ENCODE measurements at places on chromosomes 7 and 10. TPM values are rescaled to one million over a fixed set of nuclear protein-coding genes. Genes with fewer than 3 reads are reported as not detected.

- no peaks in the 10 kb centered on the region for H3K36me3 ChIP-seq
- no peak overlapping the region for H3K4me3 ChIP-seq
- no peaks in the 10 kb centered on the region for H3K27me3 ChIP-seq
- DNase-seq, result no peak
Measured at GRCh38 chr7:8411103-8411502, 22.3 kb upstream of the NXPH1 start.

- no peaks in the 10 kb centered on the region for H3K27me3 ChIP-seq
- no peak overlapping the region for H3K4me3 ChIP-seq
- DNase-seq, result no peak
- H3K27ac ChIP-seq, result no peak overlapping the region
Measured at GRCh38 chr10:75865413-75866299, 434.2 kb downstream of the LRMDA start.

DNA sequence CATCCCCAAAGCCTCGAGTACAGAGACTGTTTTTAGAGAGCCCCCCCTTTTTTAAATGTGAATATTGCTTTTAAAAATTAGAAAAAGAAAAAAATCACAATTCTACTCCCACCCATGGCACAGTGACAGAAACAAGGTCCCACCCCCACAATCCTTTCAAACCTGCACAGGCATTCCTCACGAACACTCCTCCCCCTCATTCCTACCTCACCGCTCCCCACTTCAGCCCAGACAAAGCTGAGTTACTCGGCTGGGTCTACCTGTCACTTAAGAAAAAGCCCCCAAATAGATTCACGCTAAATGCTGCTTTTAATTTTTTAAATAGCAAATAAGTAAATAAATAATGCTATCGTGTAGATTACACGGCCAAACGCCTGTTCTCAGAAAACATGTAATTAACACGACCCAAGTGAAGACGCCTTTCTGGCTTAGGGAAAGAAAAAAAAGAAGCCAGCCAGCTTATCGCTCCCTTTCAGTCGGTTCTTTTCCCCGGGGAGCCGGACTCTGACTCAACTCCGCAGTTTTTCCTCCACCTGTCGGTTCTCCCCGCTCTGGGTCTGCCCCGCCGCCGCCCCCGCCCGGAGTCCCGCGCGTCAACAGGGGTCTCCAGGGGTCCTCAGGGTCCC lies 739 bp downstream of the MPP7 start:
- peak overlapping the region; percentile 94 for H3K27ac ChIP-seq
- no peaks in the 10 kb centered on the region for H3K4me1 ChIP-seq
- no peaks in the 10 kb centered on the region for H3K36me3 ChIP-seq
- DNase-seq, result no peak
- peak overlapping the region; percentile 48 for H3K4me3 ChIP-seq

DNA sequence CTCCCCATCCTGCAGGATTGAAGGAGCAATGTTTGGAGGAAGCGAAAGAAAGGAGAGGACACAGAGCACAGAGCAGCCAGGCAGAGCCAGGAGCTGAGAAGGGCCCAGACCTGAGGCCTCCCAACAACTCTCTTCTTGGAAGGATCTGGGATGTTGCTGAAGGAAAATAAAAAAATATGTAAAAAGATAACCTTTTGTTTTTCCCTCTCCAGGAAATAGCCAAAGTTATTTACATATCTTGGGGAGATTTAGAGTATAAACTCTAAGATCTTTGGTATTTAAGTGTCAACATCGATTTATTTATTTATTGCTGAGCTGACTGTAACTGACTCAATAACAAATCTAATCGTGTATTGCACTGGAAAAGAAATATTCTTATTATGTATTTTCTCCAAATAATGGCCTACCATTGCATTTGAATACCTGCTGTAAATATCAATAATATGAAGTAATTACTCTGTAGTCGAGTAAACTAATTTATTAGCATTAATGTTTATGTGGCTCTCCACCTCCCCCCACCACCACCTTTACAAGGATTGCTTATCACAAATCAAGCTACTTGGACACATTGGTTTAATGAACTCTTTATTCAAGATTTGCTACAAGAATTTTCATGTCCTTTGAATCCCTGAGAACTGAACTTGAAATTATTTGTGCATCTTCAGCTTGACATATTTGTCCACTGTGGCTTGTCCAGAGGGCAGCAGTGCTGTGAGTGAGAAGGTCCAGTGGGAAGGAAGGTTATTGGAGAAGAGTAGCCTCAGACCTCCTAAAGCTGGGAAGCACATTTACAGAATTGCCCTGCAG lies 1.8 kb upstream of the HOXA11 start:
- peak overlapping the region; percentile 96 for H3K27ac ChIP-seq
- H3K4me3 ChIP-seq, result peak overlapping the region; percentile 56
- DNase-seq, result peak; percentile 42
- no peaks in the 10 kb centered on the region for H3K4me1 ChIP-seq

DNA sequence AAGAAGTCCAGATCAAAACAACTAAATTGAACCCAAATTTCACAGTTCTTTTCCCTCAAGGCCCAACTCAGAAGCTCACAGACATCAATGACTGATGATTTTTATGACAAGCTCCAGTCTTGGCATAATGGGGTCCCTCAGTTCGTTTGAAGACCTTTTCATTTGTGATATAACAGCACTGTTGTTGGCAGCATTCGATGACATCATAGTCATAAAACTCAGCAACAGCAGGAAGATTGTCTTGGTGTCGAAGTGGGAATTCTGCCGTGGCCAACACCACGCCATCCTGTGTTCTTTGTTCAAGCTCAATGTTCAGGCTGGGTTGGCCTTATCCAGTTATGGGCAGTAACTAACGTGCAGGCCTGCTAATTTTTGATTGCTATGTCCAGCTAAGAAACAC lies 261.7 kb downstream of the C7orf25 start:
- H3K4me1 ChIP-seq, result no peaks in the 10 kb centered on the region
- no peaks in the 10 kb centered on the region for H3K36me3 ChIP-seq
- DNase-seq, result no peak
- no peak overlapping the region for H3K4me3 ChIP-seq
- H3K27me3 ChIP-seq, result no peaks in the 10 kb centered on the region

DNA sequence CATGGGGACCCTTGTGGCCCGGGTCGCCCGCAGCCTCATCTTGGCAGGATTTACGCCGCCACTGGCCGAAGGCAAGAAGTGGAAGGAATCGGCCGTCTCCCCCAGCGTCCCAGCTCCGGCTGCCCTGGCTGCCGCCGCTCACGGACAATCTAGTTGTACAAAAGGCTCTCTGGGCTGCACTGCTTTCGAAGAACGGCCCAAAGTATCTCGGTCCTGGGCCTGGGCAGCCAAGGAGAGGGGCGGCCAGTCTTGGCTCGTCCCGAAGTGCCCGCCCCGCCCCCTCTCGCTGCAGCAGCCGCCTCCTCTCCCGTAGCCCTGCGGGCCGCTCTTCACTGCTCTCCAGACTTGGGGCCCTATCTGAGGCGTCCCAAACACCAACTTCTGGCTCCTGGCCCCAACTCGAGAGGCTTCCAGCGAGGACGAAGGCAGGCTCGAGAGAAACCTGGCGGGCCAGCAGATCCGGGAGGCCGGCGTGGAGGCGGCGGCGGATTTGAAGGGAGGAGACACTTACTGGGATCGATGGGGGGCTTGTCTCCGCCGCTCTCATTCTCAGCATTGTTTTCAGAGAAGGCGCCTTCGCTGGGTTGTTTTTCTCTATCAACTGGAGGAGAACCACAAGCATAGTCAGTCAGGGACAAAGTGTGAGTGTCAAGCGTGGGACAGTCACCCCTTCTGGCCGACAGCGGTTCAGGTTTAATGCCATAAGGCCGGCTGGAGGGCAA lies 809 bp downstream of the HOXA9 start:
- no peaks in the 10 kb centered on the region for H3K27me3 ChIP-seq
- H3K36me3 ChIP-seq, result no peaks in the 10 kb centered on the region
- peak overlapping the region; percentile 66 for H3K4me3 ChIP-seq
- DNase-seq, result no peak
- H3K4me1 ChIP-seq, result no peaks in the 10 kb centered on the region
- peak overlapping the region; percentile 94 for H3K27ac ChIP-seq

GRCh38 chr7:41002741-41003610 lies 699.9 kb downstream of the INHBA start:
- no peak overlapping the region for H3K27ac ChIP-seq
- H3K36me3 ChIP-seq, result no peaks in the 10 kb centered on the region
- no peaks in the 10 kb centered on the region for H3K4me1 ChIP-seq
- no peaks in the 10 kb centered on the region for H3K27me3 ChIP-seq
- H3K4me3 ChIP-seq, result no peak overlapping the region
- no peak for DNase-seq

- no peaks in the 10 kb centered on the region for H3K27me3 ChIP-seq
- H3K27ac ChIP-seq, result no peak overlapping the region
- no peaks in the 10 kb centered on the region for H3K4me1 ChIP-seq
- no peaks in the 10 kb centered on the region for H3K36me3 ChIP-seq
Measured at GRCh38 chr7:88437132-88437531, 130.4 kb upstream of the STEAP4 start.

DNA sequence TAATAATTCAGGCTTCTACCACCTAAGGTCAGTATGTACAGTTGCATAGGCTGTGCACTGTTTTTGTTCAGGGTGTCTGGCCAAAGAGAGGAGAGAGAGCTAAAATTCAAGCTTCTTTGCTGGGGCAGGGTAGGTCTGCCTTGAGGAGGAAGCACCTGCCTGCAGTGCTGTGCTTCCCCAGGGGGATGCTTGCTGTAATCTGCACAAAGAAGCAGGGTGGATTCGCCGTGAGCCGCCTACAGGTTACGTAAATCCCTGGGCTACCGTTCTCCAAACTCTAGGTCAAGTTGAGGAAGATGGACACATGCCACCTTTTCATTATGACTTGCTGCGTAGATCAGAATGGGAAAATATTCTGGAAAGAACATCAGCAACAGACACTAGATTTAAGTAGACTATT lies 543.3 kb downstream of the TNS3 start:
- no peaks in the 10 kb centered on the region for H3K27me3 ChIP-seq
- DNase-seq, result no peak
- no peaks in the 10 kb centered on the region for H3K36me3 ChIP-seq
- H3K4me1 ChIP-seq, result no peaks in the 10 kb centered on the region

DNA sequence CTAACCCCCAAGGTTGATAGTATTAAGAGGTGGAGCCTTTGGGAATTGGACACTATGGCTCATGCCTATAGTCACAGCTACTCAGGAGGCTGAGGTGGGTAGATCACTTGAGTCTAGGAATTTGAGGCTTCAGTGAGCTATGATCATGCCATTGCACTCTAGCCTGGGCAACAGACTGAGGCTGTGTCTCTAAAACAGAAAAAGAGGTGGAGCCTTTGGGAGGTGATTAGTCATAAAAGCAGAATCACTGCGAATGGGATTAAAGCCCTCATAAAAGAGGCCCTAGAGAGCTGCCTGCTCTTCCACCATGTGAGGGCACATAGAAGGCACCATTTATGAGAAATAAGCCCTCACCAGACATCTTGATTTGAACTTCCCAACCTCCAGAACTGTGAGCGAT lies 81.9 kb downstream of the SKAP2 start:
- H3K4me3 ChIP-seq, result no peak overlapping the region
- no peaks in the 10 kb centered on the region for H3K4me1 ChIP-seq
- no peaks in the 10 kb centered on the region for H3K27me3 ChIP-seq
- no peak for DNase-seq
- H3K27ac ChIP-seq, result no peak overlapping the region

- H3K4me1 ChIP-seq, result no peaks in the 10 kb centered on the region
- no peak for DNase-seq
- H3K4me3 ChIP-seq, result no peak overlapping the region
- H3K36me3 ChIP-seq, result no peaks in the 10 kb centered on the region
Measured at GRCh38 chr7:145490356-145490755, 626.2 kb upstream of the CNTNAP2 start.

DNA sequence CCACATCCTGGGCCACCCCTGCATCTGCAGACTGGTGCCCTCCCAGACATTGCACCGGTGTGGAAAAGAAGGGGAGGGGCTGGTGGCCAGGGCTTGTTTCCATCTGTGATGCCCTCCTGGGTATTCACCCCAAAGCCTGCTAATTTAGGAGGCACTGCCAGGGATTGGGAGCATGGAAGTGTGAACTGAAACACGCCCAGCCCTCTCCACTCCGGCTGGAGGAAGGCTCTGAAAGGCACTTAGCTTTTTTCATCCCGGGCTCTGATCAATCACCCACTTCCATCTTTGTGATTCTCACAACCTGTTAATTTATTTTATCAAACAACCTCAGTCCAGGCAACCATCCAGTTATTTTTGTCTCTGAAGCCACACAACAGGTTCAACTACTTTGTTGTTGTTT lies 20.9 kb upstream of the CPXM2 start:
- no peak for DNase-seq
- H3K27ac ChIP-seq, result no peak overlapping the region
- H3K4me3 ChIP-seq, result no peak overlapping the region
- no peaks in the 10 kb centered on the region for H3K36me3 ChIP-seq
- H3K4me1 ChIP-seq, result no peaks in the 10 kb centered on the region

- no peak overlapping the region for H3K27ac ChIP-seq
- no peaks in the 10 kb centered on the region for H3K4me1 ChIP-seq
- DNase-seq, result no peak
- no peaks in the 10 kb centered on the region for H3K36me3 ChIP-seq
- H3K27me3 ChIP-seq, result no peaks in the 10 kb centered on the region
Measured at GRCh38 chr10:36597756-36598320, 527.6 kb upstream of the ANKRD30A start.

DNA sequence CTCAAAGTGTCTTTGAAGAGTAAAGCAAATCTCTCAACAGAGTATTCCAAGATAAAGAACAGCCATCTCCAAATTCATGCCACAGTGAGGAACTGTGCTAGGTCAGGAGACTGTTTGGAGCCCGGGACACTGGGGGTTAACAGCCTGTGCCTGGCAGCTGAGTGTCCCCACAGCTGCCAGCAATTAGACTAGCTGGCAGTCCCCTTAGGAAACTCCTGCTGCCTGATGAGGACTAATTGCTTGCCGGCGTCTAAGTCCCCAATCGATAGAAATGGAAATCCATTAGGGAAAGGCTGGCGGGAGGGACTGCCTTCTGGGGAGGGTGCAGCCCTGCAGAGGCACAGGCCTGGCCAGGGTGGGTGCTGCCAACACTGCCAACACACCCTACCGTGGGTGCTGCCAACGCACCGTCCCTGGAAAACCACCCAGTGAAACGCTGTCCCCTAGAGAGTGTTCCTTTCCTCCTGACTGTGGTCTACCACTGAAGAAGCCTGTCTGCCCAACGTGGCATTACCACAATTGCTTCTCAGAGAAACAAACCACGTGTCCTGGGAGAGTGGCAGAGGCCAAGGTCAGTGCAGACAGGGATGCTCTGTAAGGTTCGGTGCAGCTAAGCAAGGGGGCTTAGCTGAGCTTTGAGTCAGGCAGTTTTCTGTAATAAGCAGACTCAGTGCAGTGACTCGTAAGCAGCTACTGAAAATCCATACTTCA lies 60.8 kb downstream of the XRCC2 start:
- H3K27me3 ChIP-seq, result no peaks in the 10 kb centered on the region
- no peak overlapping the region for H3K27ac ChIP-seq
- no peaks in the 10 kb centered on the region for H3K36me3 ChIP-seq
- no peak for DNase-seq
- H3K4me1 ChIP-seq, result no peaks in the 10 kb centered on the region

Gene FLNC
- 96.1 TPM for total RNA-seq

Gene LRRC18
- not detected for total RNA-seq

Gene OR2A25
- total RNA-seq, result not detected

Gene BUD31
- total RNA-seq, result 29.4 TPM

Gene LHFPL3
- not detected for total RNA-seq

Gene CPVL
- total RNA-seq, result 8.5 TPM

Gene BTBD16
- total RNA-seq, result not detected

Gene CALML5
- not detected for total RNA-seq

Gene CALHM3
- not detected for total RNA-seq

Gene ARL5B
- 13.8 TPM for total RNA-seq

Gene AKR1D1
- not detected for total RNA-seq

Gene CCZ1
- total RNA-seq, result 37.1 TPM
